ENCODE measurements at places on chromosomes 12 and 14.
A peak's percentile ranks its signal among the peaks of the same experiment; 100 is the strongest.

- DNase-seq: no peak
These were observed 30.0 kb downstream of the DTX1 start for GRCh38 chr12:113086249-113087164.

DNA sequence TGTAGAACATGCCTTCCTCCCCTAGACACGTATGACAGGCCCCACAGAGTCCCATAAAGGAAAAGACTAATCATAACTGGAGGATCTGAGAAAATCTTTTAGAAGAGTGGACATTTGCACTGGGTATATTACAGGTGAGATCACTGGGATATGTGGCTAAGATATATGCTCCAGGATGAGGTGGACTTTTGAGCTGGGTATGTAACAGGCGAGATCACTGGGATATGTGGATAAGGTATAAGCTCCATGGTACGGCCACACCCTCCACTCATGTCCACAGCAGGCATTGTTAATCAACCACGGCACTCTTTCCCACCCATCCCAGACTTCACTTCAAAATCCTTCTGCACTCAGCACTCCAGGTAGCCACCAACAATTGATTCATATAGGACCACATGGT, 34.1 kb downstream of the CLMN start:
- no peak for DNase-seq

DNA sequence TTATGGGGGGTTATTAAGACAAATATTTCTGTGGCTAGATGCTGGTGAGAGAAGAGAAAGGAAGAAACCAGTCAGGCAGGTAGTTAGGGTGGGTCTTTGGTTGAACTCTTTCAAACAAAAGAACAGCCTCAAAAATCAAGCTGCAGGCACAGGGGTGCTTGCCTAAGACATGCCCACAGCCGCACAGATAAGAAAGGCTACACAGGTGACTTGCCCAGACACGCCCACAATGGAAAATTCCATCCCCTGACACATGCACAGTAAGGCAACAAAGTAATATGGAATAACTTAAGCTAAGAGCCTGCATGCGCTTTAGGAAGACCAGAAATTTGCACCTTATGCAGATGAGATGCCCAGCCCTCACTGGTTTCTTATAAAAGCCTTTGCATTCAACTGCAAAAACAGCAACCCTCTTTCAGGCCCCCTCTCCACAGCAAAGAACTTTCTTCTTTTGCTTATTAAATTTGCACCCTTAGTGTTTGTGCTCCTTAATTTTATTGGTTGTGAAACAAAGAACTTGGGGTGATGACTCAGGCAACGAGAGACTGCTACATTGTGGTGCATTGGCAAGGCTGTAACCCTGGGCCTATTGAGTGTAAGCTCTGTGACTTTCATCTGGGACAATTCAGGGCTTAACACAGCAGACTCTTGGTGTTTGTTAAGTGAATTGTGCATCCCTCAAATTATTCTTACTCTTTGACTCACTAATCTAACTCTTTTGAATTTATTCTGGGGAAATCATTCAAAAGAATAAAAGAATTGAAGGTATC, 149.4 kb downstream of the RPAP3 start:
- DNase-seq: no peak

- DNase-seq: no peak
These were observed 39.8 kb downstream of the NOPCHAP1 start for GRCh38 chr12:105025890-105026289.

DNA sequence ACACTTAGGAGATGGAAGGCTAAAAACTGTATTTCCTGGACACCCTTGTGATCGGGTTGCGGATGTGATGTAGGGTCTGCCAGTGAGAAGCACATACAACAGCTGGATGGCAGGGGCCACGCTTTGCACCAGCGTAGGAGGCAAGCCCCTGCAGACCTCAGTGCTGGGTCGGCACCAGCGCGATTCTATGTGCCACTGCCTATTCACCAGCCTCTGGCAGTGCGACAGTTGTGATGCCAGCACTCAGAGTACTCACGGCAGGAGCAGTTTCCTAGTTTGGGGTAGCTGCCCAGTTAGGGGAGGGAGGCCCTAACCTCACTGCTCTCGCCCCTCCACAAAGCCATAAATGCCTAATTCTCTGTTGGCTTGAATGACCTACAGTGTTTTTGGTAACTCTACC, 31.6 kb downstream of the SPTLC2 start:
- DNase-seq: no peak

DNA sequence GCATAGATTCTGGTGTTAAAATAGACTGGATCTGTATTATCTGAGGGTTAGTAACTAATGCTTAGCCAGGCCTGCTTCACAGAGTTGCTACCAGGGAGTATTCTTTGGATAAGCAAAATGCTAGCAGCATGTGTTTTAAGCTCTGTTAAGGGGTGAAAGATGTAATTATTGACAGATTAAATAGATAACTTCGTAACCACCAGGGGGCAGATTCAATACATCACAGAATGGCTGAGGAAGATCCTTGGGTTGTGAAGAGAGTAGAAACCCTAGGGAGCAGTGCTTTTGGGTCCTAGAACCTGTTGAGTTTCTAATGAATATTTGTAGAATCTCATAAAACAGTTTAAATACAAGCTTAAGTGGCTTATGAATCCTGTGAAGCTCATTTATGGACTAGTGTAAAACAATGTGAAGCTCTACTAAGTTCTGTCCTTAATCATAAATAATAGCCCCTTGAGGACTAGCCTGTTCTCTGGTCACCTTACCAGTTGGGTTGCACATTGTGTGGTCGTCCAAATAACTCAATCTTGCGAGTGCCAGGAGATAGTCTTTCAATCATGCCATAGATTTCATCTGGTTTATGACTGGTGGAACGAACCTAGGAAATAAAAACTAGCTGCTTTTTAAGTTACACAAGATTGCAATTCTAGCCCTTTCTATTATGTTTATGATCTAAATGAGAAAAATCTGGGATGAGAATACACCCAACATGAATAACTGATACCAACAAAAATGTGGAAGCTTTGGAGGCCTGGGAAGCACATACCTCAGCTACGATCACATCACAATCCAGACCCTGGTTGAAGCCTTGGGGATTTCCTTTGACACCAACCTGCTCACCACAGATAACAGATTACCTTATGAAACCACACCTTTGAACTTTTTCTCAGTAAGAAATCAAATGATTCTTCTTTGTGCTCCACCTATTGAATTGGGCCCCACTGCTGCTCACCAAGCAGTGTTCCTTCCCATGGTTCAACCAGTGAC, 12.3 kb downstream of the METTL3 start:
- DNase-seq: no peak

DNA sequence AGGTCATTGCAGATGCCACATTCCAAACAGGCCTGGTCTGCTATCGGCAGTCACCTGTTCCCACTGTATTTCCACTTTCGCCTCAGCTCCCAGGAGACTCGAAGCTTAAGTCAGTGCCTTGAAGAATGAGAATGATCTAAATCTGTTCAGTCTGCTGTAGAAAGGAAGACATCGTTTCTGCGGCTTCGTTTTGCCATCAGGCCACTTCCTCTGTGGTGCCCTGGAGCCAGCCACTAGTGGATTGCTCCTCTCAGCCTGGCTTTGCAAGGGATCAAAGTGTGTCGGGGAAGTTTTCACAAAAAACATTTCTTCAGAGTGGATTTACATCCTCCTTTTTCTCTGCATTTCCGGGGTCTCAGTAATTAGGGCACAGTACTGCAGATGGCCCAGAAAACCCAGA, 66.7 kb downstream of the AACS start:
- DNase-seq: no peak

DNA sequence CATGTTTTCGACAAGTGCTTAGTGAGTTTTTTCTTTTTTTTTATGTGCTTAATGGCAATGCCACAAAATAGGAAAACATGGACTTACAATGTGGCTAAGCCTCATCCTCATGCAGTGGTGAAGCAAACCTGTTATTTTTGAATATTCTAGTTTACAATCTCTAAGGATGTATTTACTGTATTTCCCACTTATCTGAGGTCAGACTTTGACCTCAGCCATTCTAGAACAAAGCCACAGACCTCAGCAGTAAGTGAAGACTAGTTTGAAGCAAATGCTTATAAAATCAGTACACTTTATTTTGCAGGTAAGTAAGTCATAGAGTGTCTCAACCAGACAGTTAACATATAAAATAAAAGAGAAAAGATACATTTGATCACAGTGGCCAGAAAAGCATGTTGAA, 130.1 kb downstream of the CCDC91 start:
- DNase-seq: no peak

- DNase-seq: peak; percentile 28
These were observed 606 bp downstream of the EP400 start for GRCh38 chr12:131950182-131950913.

- no peak for DNase-seq
These were observed 734 bp downstream of the COX6A1 start for GRCh38 chr12:120438495-120439198.

DNA sequence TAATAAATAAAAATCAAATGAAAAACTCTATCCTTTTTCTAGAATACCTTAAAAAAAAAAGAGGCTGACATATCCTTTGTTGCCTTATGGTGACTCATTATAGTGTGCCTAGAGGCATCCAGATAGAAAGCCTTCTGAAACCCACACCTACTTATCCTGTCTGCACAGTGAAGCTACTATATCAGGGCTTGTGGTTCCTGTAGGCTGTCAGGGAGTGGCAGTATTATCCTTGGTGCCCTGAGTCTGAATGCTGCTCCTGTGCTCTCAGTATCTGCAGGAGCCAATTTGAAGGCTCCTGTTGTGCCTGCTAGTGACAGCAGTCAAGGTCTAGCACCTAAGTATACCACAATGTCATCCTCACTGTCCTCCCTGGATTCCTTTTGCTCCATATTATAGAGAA, 168.4 kb upstream of the AVPR1A start:
- DNase-seq: no peak
